ENCODE measurements at places on chromosomes 2 and 18. TPM values are rescaled to one million over a fixed set of nuclear protein-coding genes. Genes with fewer than 3 reads are reported as not detected.

Gene TFCP2L1
- total RNA-seq: 3.2 TPM

Gene ASB18
- total RNA-seq: not detected

Gene GKN2
- not detected for total RNA-seq

Gene BMP10
- not detected for total RNA-seq

Gene COL6A3
- 3.4 TPM for total RNA-seq

DNA sequence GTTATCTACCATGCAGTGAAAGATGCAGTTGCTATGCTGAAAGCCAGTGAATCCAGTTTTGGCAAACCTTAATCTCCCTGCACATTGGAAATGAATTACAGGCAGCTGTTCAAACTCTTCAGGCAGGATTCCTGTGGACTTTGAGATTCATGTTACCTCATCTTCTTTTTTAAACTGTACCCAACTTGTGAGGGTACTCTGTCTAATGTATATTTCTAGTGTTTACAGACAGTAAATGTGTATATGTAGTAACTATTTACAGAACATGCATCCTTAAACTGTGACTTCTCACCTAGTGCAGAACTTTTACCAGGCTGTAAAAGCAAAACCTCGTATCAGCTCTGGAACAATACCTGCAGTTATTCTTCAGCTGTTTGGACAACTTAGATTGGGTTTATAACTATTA is 50.9 kb downstream of the KDM3A start:
- DNase-seq: no peak

DNA sequence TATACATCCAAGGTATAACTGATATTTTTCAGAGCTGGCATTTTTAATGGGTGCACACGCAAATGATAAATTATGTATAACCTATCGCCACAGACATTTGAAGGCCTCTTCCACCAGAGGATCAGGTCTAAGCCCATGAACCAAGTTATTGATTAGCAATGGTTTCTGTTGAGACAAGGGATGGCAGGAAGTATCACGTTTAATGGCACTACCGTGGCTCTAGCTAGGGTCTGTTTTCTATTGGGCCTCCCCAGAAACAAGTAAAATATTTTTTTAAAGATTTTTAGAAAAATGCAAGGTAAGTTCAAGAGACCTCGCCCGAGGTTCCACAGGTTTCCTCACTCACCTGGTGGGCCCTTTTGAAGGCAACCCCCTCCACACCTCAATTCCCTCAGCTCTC is 667 bp downstream of the GFPT1 start:
- no peak for DNase-seq

GRCh38 chr18:46858290-46858689 is 59.0 kb downstream of the PIAS2 start:
- no peak for DNase-seq

DNA sequence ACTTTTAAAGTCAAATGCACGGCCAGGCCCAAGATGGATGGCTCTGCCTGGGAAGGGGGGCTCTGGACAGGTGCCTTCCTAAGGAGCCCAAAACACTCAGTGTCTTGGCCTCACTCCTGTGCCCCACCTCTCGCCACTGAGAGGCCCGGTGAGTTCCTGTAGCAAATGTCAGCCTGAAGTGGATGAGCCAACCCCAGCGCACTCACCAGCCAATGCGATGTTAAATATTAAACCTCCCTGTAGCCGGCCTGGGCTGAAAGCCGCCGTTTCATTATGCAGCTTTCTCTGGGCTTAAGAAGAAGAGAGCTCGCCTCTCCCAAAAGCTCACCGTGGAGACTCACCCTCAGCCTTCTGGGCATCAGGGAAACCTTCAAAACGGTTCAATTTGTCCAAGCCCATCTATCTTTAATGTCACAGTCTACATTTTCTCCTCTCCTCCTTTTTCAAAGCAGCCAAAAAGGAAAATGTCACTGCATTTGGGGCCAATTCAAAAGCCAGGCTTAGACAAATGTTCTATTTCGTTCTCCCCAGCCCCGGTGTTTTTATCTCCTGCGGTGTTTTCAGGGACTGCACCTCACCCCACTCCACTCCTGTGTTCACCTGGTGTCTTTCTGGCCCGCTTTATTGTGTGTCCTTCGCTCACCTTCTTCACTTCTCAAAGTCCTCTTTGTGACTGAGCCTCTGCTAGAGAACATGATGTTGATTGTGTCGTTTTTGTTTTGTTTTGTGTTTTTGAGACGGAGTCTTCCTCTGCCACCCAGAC is 124.0 kb downstream of the NRP2 start:
- DNase-seq: no peak

DNA sequence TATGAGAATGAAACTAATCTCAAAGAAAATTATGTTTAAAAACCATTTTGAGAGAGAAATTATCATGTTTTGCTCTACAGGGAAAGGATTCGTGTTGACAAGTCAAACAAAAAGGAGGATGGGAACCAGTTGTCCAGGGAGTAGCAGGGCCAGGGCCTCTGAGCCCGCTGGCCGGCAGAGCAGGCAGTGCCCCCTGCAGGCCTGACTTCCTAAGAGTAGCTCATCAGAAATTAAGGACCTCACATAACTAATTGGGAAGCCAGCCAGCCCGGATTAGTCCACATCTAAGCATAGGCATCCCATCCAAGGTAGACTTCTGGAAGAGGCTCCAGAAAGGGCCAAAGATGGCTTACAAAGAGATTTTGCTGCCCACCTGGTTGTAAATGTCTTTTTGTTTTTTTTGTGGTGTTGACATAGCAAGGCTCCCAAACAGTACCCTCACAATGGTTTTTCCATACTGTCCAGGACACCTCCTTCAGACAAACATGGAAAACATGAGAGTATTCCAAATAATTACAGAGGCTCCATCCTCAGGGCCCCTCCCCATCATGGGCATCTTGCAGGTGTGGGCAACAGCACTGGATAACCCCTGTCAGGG is 241.2 kb upstream of the TANK start:
- DNase-seq: peak; percentile 58
